T1000 (cell line): ENCODE measurements at places on chromosomes 3 and 15.

DNA sequence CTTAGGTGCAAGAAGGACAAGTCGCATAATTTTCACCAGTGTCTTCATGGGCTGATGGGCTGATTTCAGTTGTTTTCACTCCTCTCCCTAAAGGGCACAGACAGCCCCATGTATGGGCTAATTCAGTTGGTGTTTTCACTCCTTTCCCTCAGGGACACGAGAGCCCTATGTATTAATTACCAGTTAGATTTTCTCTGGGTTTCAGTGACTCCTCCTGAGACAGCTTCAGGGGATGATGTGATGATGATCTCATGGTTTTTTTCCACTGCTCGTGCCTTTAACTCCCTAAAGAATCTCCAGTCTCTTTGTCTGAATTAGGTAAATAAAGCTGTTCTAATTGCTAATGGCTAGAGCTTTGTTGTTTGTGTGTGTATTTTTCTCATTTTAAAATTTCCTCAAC, 9.9 kb downstream of the RAMAC start:
- no peak for DNase-seq

GRCh38 chr3:196634224-196634623, 5.3 kb upstream of the NRROS start:
- no peak for DNase-seq

DNA sequence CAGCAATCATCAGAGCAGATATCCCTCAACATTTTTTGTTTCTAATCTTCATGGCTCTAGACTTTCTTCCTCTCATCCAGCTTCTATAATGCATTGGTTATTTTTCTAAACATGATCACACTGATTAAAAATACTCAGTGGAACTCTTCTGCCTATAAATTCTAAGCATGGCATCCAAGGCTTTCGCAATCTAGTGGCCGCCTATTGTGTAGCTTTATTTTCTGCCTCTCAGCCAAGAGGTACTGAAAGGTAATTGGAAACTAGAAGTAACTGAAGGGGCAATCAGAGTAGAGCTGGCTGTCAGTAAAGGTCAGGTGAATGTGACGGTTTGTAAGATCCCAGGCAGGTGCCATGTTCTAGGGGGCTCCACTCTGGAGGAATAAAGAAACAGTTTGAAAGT, 33.4 kb downstream of the OXSM start:
- DNase-seq: no peak

- no peak for DNase-seq
Observed at GRCh38 chr3:193824365-193824764, 231.4 kb downstream of the OPA1 start.

DNA sequence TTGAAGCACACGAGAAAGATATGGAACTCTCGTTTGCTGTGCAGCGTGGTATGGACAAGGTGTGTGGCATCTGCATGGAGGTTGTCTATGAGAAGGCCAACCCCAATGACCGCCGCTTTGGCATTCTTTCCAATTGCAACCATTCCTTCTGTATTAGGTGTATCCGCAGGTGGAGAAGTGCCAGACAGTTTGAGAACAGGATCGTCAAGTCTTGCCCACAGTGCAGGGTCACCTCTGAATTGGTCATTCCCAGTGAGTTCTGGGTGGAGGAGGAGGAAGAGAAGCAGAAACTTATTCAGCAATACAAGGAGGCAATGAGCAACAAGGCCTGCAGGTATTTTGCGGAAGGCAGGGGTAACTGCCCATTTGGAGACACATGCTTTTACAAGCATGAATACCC, 1.2 kb downstream of the MKRN3 start:
- DNase-seq: no peak
